ENCODE measurements at places on chromosomes 5 and 9. TPM values are rescaled to one million over a fixed set of nuclear protein-coding genes. Genes with fewer than 3 reads are reported as not detected.
A peak's percentile ranks its signal among the peaks of the same experiment; 100 is the strongest.

The CXCL14 gene
- 0.26 TPM for total RNA-seq

The DRD1 gene
- not detected for total RNA-seq

The C9orf153 gene
- total RNA-seq, result 0.26 TPM

The INSL4 gene
- not detected for total RNA-seq

The IL5 gene
- total RNA-seq, result not detected

The EDIL3 gene
- total RNA-seq, result 0.26 TPM

The PDZD2 gene
- 1.8 TPM for total RNA-seq

The ORM1 gene
- not detected for total RNA-seq

The CDH9 gene
- total RNA-seq, result not detected

The FOXD4L6 gene
- total RNA-seq, result 0.13 TPM

The NMUR2 gene
- not detected for total RNA-seq

DNA sequence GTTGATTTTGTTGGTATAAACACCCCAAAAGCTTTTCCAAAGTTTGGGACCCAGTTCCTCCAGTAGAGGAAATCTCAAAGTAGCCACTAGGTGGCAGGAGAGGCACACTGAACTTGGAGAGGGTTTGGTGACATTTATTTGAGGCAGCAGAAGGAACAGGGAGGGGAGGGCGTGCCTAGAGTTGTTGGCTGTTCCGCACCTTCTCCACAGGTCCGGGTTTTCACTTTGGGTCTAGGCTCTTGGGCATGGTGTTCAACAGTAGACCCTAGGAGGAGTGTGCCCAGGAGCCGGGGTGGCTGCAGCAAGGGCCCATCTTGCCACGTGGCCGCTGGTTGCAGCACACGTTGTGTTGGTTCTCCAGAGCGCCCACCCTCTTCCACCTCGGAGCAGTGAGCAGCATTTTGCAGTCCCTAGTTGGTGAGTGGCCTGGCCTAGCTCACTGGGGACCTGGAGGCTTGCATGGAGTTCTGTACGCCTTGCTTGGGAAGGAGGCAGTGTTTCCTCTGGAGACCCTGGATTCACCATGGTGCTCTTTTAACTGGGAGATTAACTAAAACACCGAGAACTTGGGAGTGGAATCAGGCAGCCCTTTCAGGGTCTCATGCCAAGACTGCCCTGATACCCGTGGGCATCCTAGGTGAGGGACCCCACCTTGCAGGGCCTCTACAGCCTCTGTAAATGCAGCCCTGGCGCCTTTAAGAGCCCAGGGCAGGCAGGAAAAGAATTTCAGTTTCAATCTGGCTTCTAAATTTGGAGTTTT lies 28.2 kb downstream of the PTPA start:
- DNase-seq, result peak; percentile 75

GRCh38 chr9:37917801-37918664 lies 14.1 kb upstream of the SLC25A51 start:
- DNase-seq, result no peak

GRCh38 chr9:79623799-79624721 lies 52.3 kb downstream of the TLE4 start:
- peak; percentile 96 for DNase-seq

DNA sequence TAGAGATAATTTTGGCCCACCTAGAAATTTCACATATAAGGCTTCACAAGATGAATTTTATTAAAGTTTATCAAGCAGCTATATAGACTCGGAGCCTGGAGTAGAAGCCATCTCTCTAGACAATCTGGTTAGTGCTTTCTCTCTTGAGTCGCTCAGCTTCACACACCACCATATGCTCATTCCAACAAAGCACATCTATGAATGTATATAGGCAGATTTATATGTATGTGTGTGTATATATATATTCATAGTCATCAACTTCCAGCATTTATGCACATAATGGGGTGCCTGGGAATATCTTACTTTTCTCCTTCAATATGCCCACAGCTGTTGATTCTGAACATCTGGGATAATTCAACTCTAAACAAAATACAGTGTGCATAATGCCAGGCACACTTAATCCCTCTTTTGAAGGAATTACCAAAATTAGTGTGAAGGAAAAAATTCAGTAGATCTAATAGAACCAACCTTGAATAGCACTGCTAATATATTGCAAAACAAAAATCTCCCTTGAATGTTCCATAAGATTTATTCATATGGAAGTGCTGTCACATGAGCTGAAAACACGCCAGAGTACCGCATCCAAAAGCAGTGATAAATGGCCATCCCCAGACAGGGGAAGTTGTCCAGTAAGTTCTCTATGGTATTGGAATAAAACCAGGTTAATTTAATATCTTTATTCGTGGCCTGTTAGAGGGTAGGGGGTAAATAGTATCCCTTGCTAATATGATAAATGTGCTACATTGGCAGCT lies 56.0 kb upstream of the MOCS2 start:
- DNase-seq, result no peak

GRCh38 chr5:62886603-62887315 lies 308.1 kb downstream of the LRRC70 start:
- DNase-seq, result no peak

DNA sequence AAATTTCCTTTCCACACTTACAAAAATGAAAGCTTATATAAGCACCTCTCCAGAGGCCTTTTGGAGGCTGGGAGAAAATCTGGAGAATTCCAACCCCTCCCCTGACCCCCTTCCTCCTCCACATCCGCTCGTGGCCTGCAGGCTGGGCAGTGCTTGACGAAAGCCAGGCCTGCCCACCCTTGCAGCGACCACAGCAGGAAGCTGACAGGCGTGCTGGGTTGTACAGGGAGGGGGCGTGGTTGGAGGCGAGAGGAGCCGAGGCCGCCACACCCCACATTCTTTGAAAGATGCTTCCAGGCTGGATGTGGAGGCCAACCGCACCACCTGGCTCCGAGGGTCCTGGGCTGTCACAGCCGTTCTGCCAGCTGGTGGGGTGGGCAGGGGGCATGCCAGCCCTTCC lies 47.8 kb upstream of the IER5L start:
- DNase-seq, result peak; percentile 67

DNA sequence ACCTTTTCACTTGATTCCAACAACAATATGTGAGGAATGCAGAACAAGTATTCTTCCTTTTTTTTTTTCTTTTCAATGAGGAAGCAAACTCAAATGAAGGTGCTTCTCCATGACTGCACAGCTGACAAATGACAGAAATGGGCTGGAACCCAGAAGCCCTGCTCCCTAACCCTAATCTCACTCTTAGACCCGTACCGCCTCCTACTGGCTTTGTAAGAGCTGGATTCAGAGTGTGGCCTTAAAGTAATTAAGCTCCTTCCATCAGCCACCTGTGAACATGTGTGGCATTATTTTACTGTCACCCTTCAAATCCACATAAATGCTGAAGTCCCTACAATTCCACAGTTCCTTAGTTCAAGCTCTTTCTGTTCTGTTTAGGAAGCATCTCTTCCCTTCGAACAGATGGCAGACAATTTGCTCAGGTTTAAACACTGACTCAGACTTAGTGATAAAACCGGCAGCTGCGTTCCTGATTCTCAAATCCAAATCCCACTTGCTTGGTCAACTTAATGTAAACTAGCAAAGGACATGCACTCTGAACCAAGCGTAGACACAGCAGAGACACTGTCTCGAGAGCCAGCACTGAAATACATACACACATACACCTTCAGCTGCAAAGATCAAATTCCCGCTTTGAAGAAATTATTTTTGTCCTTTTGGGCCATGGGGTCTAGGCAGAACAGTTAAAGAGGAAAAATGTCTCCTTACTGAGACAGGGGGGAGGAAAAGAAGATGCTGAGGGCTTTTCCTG lies 316.7 kb upstream of the TLE4 start:
- DNase-seq, result peak; percentile 4

GRCh38 chr5:80704221-80704620 lies 49.4 kb upstream of the DHFR start:
- no peak for DNase-seq

- DNase-seq, result peak; percentile 40
Observed at GRCh38 chr9:107387409-107387808, 102.2 kb downstream of the KLF4 start.

- DNase-seq, result no peak
Observed at GRCh38 chr9:76677481-76678055, 86.7 kb upstream of the PCA3 start.

DNA sequence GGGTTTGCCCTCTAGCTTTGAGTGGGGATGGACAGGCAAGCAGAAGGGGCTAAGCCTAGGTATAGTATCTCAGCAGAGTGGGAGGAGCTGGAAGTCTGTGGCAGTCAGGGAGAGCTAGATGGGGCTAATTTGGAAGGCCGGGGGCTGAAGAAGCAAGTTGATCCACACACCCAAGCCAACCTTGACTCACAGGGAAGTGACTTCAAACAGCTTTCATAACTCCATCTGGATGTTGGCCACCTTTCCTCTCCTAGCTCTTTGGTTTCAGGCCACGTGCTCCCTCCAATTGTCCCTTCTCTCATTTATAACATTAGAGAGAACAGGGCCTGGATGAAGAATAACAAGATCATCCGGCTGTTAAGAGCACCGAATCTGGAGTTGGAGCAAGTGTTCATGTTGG lies 36.8 kb downstream of the EGR1 start:
- peak; percentile 73 for DNase-seq

- peak; percentile 86 for DNase-seq
Observed at GRCh38 chr5:163379298-163380155, 57.9 kb upstream of the CCNG1 start.

DNA sequence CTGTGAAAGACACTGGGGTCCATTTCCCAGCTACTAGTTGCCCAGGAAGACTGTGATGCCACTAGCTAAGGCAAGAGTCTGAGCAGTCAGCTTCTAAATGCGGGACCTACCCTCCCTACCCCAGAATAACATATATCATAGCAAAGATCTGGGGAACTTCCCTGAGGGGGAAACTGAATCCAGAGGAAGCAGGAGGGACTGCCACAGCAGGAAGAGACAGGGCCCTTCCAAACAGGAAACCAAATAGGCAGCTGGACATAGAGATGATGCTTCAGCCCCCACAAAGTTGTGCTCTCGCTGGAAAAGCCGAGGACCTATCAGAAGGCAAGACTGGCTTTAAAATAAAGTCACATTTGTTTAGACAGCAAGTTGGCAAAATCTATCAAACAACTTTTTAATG lies 51.1 kb downstream of the KLHL3 start:
- no peak for DNase-seq

- DNase-seq, result no peak
Observed at GRCh38 chr9:134618833-134619447, 22.7 kb upstream of the COL5A1 start.

GRCh38 chr5:88681211-88681803 lies 201.7 kb downstream of the MEF2C start:
- DNase-seq, result no peak

DNA sequence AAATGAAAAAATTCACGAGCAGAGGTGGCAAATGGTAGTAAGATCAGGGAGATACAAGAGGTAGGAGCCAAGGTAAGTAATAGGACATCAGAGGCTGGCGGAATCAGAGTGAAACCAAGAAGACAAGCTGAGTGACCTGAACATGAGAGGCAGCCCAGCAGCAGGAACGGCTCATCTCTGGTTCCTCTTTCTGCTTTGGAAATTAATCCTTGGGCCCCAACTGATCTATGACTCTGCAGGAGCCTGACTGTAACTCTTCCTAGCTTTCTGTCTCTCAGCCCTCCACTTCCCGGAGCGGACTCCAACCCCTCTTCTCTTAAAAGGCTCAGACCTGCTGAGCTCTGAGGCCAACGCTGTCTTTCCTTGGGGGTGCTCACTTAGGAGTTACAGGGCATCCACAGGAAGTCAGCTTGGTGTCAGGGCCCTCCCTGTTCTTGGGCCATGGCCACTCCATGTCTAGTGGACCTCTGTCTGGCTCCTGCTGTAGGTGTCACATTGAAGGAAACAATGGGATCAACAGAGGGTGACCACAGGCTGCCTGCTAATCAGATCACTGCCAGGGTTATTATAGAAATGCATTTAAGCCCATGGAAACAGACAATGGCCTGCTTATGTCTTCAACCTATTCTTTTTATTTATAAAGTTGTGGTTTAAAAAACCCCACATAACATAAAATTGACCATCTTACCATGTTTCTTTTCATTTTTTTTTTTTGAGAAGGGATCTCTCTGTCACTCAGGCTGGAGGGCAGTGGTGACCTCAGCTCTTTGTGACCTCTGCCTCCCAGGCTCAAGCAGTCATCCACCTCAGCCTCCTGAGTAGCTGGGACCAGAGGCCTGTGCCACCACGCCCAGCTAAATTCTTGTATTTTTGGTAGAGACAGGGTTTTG lies 22.5 kb upstream of the SHB start:
- DNase-seq, result no peak

GRCh38 chr9:90774682-90775081 lies 26.9 kb upstream of the SYK start:
- DNase-seq, result peak; percentile 18

DNA sequence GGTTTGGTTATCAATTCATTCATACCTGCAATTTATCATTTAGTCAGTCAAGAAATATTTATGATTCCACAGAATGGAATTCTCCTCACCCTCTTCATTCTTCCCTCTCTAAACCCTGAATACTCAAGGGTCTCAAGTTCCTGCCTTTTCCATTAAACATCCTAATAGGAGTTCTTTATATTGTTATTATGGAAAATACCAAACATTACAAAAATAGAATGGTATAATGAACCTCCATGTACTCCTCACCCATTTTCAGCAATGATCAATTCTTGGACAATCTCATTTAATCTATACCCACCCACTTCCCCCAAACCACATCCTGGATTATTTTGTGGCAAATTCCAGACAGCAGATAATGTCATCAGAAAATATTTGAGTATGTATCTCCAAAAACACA lies 74.5 kb downstream of the ADAMTS12 start:
- DNase-seq, result no peak

GRCh38 chr9:96214635-96215034 lies 87.3 kb downstream of the HSD17B3 start:
- DNase-seq, result no peak

- no peak for DNase-seq
Observed at GRCh38 chr9:89450213-89450612, 47.7 kb downstream of the SEMA4D start.

DNA sequence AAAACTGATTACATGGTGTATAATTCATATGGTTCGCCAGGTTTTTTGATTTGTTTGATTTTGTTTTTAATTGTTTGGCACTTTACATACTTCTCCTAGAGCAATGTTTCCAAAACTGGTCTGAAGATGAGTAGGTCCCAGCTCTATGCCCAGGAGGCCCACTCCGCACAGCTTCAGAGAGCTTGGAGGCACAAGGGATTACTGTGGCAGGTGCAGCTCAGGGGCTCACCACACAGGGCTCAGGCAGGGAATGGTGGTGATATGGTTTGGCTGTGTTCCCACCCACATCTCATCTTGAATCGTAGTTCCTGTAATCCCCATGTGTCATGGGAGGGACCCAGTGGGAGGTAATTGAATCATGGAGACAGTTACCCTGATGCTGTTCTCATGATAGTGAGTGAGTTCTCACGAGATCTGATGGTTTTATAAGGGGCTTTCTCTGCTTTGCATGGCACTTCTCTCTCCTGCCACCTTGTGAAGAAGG lies 296.6 kb downstream of the MED10 start:
- DNase-seq, result no peak

- peak; percentile 52 for DNase-seq
Observed at GRCh38 chr5:21173526-21173925, 1185.5 kb upstream of the CDH18 start.
